Lower lobe of right lung (tissue), 2 donors: ENCODE measurements at places on chromosomes 1 and 21.

DNA sequence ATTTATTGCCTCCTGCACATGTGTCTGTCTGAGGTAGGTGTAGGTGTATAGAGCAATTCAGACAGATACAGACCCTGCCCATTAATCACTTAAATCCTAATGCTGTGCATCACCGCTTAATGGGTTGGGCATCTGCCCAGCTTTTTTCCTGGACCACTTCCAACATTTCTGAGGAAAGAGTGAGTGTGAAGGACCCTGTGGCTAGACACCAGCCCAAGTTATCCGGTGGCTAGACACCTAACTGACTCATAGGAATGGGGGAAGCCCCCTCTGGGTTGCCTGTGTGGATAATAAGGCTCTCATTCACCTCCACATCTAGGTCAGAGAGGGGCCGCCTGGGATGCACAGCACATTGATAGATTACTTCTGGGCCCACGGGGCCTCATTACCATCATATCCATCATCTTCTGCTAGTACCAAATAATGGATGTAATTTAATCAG is 121.1 kb upstream of the RAVER2 start:
- no peaks in the 10 kb centered on the region for H3K27me3 ChIP-seq
- H3K4me1 ChIP-seq = peaks cover 13% of the 10 kb centered on the region
- DNase-seq = no peak
- no peak overlapping the region for H3K27ac ChIP-seq

DNA sequence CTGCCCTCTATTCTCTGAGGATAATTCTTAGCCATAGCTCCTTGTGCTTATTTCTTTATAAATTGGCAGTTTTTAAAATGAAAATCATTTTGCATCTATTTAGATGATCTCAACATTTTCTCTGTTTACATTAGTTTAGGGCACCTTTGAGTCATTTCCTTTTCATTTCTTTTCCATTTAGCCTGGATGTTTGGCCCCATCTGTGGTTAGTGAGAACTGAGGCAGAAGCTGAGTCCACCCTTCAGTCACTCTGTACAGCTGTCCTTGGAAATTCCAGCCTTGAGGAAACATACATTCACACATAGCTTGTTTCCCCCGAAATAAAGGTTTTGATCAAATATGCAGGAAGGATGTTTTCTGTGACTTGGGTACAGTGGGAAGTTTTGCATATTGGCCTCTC is 123.7 kb downstream of the NTNG1 start:
- H3K27me3 ChIP-seq = no peaks in the 10 kb centered on the region
- H3K27ac ChIP-seq = no peak overlapping the region
- H3K36me3 ChIP-seq = no peaks in the 10 kb centered on the region

GRCh38 chr1:169896013-169896412 is 2.3 kb upstream of the SCYL3 start:
- no peak overlapping the region for H3K27ac ChIP-seq
- no peaks in the 10 kb centered on the region for H3K27me3 ChIP-seq
- peaks cover 22% of the 10 kb centered on the region for H3K4me1 ChIP-seq
- no peaks in the 10 kb centered on the region for H3K36me3 ChIP-seq

- DNase-seq = no peak
- no peaks in the 10 kb centered on the region for H3K4me1 ChIP-seq
- no peak overlapping the region for H3K27ac ChIP-seq
- H3K36me3 ChIP-seq = no peaks in the 10 kb centered on the region
- no peak overlapping the region for H3K4me3 ChIP-seq
Measured at GRCh38 chr1:236904892-236905741, 99.1 kb downstream of the MT1HL1 start.

- H3K4me1 ChIP-seq = peaks cover 49% of the 10 kb centered on the region
- no peaks in the 10 kb centered on the region for H3K27me3 ChIP-seq
- peaks cover 6% of the 10 kb centered on the region for H3K36me3 ChIP-seq
- no peak overlapping the region for H3K4me3 ChIP-seq
- DNase-seq = no peak
- H3K27ac ChIP-seq = no peak overlapping the region
Measured at GRCh38 chr1:40694353-40694874, 2.9 kb downstream of the NFYC start.

DNA sequence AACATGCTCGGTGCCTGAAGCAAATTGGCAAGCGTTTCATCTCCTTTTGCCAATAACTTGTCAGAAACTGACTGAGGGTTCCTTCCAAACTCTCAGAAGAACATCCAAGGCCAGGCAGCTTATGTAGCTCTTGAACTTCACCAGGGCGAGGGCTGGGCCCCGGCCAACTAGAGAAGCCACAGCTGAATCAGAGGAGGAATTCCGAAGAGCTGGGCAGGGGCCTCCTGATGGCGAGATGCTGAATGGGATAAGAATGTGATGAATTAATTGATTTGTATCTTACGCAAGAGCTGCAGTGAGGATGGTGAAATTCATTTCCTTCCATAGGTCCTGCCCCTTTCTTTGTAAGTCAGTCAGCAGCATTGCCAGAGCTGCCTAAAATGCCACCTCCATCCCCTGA is 345.8 kb downstream of the KIF26B start:
- no peaks in the 10 kb centered on the region for H3K36me3 ChIP-seq
- H3K27me3 ChIP-seq = no peaks in the 10 kb centered on the region
- H3K27ac ChIP-seq = no peak overlapping the region
- no peak overlapping the region for H3K4me3 ChIP-seq

GRCh38 chr1:227948493-227949260 is 945 bp upstream of the WNT9A start:
- peak overlapping the region; percentile 62 for H3K4me3 ChIP-seq
- peak overlapping the region; percentile 46 for H3K27ac ChIP-seq
- peaks cover 19% of the 10 kb centered on the region for H3K27me3 ChIP-seq
- peak; percentile 41 for DNase-seq
- H3K4me1 ChIP-seq = peaks cover 37% of the 10 kb centered on the region
- no peaks in the 10 kb centered on the region for H3K36me3 ChIP-seq

- no peaks in the 10 kb centered on the region for H3K27me3 ChIP-seq
- H3K27ac ChIP-seq = peak overlapping the region; percentile 99
- H3K4me1 ChIP-seq = peaks cover 44% of the 10 kb centered on the region
- peaks cover 10% of the 10 kb centered on the region for H3K36me3 ChIP-seq
Measured at GRCh38 chr1:185154912-185155513, 1.7 kb downstream of the TRMT1L start.

DNA sequence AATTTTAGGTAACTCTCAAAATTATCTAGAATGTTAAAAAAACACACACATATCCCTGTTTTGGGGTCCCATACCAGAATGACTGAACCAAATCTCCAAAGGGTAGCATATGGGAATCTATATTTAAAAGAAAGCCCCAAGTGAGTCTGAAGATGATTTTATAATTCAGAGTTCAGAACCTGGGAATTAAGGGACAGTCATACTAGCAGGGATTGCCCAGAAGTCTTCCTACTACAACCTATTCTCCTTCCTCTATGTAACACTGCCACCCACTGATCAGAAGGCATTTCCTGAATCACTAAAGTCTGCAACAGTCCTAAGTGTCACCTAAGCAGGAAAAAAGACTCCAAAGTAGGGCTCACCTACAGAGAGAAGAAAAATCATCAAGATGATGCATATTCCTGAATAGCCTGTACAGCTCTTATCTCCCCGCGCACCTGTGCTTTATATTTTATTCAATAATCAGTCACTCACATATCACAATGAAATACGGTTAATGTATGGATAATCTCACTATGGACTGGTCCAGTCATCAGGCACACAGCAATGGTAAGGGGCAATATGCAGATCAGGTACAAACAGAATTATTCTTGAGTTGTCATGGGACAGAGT is 4.9 kb downstream of the RGS1 start:
- H3K27me3 ChIP-seq = no peaks in the 10 kb centered on the region
- no peak overlapping the region for H3K4me3 ChIP-seq
- no peaks in the 10 kb centered on the region for H3K4me1 ChIP-seq
- DNase-seq = no peak
- no peaks in the 10 kb centered on the region for H3K36me3 ChIP-seq

DNA sequence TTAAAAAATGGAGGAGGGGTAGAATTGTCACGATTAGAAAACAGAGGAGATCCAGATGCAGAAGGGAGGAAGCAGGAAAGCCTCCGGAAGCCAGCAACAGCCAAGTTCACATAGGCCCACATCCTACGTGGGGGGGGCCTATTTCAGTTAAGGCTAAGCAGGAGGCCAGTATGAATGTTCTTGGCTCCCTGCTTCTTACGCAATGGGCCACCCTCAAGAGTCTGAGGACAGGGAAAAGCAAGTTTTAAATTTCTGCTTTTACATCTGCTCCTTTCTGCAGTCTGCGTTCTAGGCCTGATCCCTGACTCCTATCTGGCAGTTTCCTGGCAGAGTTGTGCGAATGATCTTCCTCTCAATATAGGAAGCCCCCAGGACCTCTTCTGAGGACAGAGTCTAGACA is 30.6 kb downstream of the RABIF start:
- H3K36me3 ChIP-seq = no peaks in the 10 kb centered on the region
- H3K4me1 ChIP-seq = peaks cover 18% of the 10 kb centered on the region
- H3K27ac ChIP-seq = peak overlapping the region; percentile 60
- DNase-seq = no peak
- no peaks in the 10 kb centered on the region for H3K27me3 ChIP-seq
- no peak overlapping the region for H3K4me3 ChIP-seq

GRCh38 chr1:40687059-40687458 is 4.4 kb upstream of the NFYC start:
- no peaks in the 10 kb centered on the region for H3K27me3 ChIP-seq
- no peaks in the 10 kb centered on the region for H3K36me3 ChIP-seq
- H3K4me3 ChIP-seq = no peak overlapping the region
- H3K4me1 ChIP-seq = peaks cover 6% of the 10 kb centered on the region
- DNase-seq = no peak

GRCh38 chr1:212237651-212238050 is 47.6 kb upstream of the PPP2R5A start:
- peaks cover 56% of the 10 kb centered on the region for H3K4me1 ChIP-seq
- no peaks in the 10 kb centered on the region for H3K36me3 ChIP-seq
- H3K27ac ChIP-seq = no peak overlapping the region
- H3K27me3 ChIP-seq = no peaks in the 10 kb centered on the region
- DNase-seq = no peak

GRCh38 chr1:11227106-11228077 is 35.0 kb downstream of the MTOR start:
- DNase-seq = no peak
- H3K36me3 ChIP-seq = peaks cover 89% of the 10 kb centered on the region
- no peak overlapping the region for H3K4me3 ChIP-seq
- no peaks in the 10 kb centered on the region for H3K27me3 ChIP-seq

DNA sequence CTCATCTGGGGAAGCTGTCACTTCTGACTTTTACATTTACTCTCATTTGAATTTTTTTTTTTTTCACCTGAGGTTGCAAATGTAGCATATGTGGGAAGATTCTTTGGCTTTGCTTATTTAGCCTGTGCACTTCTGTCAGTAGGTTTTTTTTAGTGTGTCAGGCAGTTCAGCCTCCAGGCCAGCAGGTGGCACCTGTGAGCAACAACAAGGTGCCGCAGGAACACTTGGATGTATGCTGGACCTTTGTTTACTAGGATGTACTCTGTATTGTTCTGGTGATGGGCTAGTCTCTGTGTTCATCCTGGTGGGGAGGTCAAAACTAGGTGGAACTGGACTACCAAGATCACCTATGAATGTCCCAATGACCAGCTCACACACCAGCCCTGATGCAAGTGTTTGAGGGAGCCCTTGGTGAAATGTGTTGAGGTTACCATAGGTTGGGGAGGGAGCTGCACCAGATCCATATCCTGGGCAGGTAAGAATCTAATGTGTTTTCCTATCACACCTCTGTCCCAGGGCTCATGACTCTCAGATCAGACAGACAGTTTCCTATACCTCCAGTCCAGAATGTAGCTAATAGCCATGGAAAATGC is 618.2 kb downstream of the BRINP3 start:
- no peak overlapping the region for H3K27ac ChIP-seq
- H3K4me1 ChIP-seq = no peaks in the 10 kb centered on the region
- no peaks in the 10 kb centered on the region for H3K27me3 ChIP-seq

DNA sequence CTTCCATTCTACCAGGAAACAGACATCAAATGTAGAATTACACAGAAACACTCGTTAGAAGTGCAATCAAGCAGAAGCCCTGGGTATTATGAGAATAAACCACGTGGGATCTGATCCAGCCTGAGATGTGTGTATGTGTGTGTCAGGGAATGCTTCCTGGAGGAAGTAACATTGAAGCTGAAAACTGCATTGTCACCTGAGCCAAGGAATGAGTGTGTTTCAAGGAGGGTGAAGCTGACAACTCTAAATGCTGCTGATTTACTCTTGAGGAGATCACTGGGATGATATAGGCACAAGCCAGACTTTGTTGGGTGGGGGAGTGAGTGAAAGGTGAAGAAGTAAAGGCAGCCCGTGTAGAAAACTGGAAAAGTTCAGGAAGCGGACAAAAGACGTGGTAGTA is 27.6 kb downstream of the FAAH start:
- no peak for DNase-seq
- no peaks in the 10 kb centered on the region for H3K4me1 ChIP-seq
- no peak overlapping the region for H3K4me3 ChIP-seq
- peaks cover 10% of the 10 kb centered on the region for H3K27me3 ChIP-seq
- no peaks in the 10 kb centered on the region for H3K36me3 ChIP-seq

DNA sequence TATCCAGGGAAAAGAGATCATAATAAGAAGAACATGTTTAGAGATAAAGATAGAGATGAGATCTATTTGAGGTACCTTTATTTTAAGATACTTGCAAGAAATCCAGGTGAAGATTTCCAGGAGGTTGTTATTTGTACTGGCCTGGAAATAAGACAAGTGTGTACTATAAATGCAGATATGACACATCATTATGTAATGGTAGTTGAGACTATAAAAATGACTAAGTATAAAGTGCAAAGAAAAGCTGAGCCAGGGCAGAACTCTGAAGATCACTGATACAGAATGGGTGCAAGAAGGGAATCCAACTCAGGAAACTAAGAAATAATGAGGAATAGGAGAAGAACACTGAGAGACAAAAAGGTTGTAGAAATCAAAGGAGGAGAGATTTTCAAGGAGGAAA is 378.2 kb upstream of the PBX1 start:
- no peak overlapping the region for H3K27ac ChIP-seq
- H3K27me3 ChIP-seq = no peaks in the 10 kb centered on the region
- no peaks in the 10 kb centered on the region for H3K36me3 ChIP-seq

- no peak overlapping the region for H3K4me3 ChIP-seq
- DNase-seq = no peak
- H3K4me1 ChIP-seq = no peaks in the 10 kb centered on the region
- H3K27ac ChIP-seq = no peak overlapping the region
- H3K36me3 ChIP-seq = no peaks in the 10 kb centered on the region
Measured at GRCh38 chr1:176391621-176392020, 71.4 kb upstream of the PAPPA2 start.

GRCh38 chr1:12481928-12482327 is 136.1 kb downstream of the DHRS3 start:
- no peak overlapping the region for H3K4me3 ChIP-seq
- no peak for DNase-seq
- H3K27me3 ChIP-seq = no peaks in the 10 kb centered on the region

GRCh38 chr1:244344001-244344400 is 107.7 kb downstream of the ADSS2 start:
- no peak for DNase-seq
- no peaks in the 10 kb centered on the region for H3K36me3 ChIP-seq
- no peaks in the 10 kb centered on the region for H3K4me1 ChIP-seq
- H3K4me3 ChIP-seq = no peak overlapping the region

DNA sequence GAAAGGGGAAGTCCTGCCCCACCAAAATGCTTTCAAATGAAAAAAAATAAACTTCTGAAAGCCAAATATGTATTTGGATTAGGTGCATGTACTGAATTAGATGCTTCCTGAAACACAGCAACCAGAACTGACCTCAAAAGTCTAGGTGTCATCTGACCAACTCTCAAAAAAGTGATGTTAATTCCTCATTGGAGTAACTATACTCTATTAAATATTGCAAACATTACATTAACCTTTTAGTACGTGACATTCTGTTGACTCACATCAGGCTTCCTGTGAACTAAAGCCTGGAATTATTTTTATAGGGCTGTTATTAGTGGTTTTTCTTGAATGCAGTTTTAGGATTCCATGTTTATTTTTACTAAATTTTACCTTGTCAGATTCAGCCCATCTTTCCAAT is 73.5 kb downstream of the ASTN1 start:
- no peaks in the 10 kb centered on the region for H3K4me1 ChIP-seq
- no peak overlapping the region for H3K4me3 ChIP-seq
- DNase-seq = no peak
- H3K27ac ChIP-seq = no peak overlapping the region
